ENCODE measurements at places on chromosomes 6 and 20.

DNA sequence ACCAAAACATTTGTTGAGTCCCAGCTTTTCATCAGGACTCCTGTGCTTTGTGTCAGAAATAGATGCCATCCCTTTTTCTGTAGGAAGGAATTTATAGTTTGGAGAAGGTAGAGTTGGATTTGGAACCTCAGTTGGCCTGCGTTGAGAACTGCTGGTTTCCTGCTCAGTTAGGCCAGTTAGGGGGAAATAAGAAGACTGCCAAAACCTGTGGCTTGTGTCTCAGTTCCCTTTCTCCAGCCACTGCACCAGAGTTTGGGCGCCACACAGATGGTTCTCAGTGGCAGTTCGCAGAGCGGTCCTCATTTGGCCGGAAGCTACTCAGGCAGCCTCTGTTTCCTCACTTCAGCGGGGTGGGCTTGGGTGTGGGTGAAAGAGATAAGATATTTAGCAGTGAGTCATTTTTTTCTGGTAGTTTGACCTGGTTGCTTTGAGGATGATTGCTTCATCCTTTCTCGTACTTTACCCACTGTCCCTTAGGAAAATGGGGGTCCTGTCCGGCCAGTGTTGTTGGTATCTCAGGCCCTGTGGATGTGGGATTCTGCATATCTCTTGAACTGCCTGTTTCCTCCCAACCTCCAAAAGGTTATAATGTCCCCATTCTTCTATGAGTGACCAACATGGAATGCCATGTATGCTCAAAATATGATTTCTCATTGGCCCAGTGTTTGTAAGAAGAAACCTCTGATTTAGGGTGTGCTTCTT lies 53.7 kb downstream of the JARID2 start:
- peak; percentile 29 for DNase-seq

DNA sequence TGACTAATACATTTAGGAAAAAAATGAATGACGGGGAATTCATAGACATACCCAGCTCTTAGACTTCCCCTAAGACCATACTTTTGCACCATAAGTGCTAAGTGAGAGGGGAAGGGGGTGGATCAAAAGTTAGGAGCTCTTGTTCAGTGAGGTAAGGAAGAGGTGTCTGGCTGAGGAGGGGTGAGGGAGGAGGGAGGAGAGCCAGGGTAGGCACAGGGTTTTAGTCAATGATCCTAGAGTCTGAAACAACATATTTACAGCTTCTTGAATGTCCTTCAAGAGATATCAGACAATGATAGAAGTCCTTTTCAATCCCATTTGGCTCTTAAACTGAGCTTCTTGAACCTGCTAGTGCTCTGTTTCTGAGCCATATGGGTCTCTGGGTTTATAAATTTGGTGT lies 135.4 kb downstream of the FNDC1 start:
- no peak for DNase-seq

DNA sequence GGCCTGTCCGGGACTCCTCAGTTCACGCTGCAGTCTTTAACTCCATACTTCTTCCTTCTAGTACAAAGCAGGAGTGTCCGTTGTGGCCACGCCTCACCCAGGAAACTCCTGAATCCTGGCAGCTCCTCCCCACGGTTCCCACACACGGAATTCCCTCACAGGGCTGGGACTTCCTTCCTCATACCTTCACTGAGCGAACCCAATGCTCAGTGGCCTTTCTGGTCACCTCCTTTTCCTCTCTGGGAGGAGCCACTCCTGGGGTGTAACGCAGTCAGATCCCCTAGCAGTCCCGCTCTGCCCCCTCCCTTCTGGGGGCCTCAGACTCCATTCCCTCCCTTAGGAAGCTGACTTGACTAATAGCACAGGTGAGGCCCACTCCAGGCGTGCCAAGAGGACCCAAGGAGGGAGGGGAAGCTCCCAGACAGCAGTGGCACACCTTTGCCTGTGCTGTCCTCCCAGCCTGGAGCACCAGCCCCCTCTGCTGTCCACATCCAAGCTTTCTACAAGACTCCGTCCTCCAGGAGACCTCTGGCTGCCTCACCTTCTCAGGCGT lies at the start of gene SLC52A3:
Gene SLC52A3, minus strand, starts transcription at position 75 of the 553 bp plus-strand sequence. CDS start 2,726 bp downstream, outside the sequence.
- DNase-seq = no peak

DNA sequence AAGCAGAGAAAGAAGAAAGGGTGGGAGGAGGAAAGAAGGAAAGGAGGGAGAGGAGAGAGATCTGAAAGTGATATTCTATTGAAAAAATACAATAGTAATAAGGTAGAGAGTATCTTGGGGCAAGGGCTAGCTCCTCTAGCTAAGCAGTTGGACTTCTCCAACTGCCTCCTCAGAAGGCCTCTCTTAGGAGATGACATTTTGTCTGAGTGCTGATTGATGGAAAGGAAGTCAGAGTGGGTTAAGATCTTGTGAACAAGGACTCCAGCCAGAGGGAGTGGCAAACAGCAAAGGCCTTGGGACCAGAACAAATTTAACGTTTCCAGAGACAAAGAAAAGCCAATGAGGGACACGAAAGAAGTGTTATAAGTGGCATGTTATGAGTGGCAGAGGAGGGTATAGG lies 111.8 kb upstream of the TNFAIP3 start:
- no peak for DNase-seq

- no peak for DNase-seq
Measured at GRCh38 chr20:58993332-58994248, 12.5 kb downstream of the NELFCD start.

DNA sequence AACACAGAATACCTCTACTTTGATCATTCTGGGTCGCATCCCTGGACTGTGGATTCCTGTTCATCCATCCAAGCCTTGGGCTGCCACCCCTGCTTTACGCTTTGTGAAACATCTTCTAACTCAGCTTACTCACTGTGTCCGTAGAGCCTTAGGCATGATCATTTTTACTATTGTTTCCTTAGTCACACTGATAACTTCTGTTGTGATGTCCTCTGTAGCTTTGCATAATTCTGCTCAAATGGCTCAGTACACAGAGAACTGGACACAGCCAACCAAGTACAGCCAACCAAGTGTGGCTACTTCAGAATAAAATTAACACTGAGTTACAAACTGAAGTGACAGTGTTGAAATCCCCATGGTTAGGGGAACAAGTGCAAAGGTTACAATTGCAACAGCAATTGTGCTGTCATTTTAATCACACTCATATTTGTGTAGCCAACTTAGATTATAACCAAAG lies 8.6 kb upstream of the FKBP1A start:
- no peak for DNase-seq

- no peak for DNase-seq
Measured at GRCh38 chr6:65182681-65183080, 524.3 kb downstream of the EYS start.

DNA sequence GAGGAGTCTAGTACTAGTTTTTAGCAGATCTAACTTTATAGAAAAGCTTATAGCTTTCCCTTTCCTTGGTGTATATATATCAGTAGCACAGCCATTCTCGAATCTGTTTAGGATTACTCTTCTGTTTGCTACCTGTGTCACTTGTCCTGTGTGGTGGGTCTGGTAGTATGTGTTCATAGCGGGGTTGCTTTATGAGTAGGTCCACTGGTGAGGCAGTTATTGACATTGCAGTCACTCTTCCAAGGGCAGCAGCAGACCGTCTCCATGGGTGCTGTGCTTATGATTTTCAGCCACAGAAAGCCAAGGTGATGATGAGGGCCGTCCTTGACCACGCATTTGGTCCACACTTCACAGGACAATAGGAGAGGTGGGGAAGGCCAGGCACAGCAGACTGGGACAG lies 171.5 kb downstream of the CDKAL1 start:
- DNase-seq = no peak

DNA sequence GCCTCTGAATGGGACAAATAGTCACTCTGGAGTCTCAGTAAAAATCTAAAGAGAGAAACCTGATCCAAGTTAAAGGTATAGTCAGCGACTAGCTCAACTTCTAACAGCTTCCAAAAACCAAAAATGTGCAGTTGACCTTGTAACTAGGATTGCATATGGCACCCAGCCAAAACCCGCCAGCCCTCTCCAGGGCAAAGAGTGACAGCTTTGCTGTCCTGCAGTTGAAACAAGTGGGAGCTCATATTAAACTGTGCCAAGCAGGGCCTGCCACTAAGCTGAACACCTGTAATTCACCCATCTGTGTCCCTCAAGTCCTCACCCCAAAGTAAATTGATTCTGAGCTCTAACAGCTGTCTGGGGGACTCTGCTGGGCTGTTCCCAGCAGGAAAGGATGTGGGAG lies 695.3 kb downstream of the MAFB start:
- no peak for DNase-seq

DNA sequence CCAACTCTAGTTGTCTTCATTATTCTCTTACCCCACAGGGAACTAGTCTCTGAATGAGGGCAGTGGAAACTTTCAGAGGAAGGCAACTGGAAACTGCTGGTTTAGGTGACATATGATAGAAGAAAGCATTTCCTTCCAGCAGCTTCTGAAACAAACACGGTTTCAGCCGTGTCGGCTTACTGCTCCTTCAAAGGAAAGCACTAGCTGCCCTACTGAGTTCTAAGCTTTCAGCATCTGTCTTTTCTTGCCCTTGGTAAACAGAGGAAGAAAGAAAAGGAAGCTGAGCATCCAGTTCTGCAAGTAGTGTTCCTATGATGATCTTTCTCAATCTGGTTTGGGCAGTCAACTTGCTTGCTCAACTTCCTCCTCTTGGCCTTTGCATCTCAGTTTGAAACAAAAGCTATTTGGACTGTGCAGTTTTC lies 117.5 kb upstream of the CEP85L start:
- DNase-seq = no peak

DNA sequence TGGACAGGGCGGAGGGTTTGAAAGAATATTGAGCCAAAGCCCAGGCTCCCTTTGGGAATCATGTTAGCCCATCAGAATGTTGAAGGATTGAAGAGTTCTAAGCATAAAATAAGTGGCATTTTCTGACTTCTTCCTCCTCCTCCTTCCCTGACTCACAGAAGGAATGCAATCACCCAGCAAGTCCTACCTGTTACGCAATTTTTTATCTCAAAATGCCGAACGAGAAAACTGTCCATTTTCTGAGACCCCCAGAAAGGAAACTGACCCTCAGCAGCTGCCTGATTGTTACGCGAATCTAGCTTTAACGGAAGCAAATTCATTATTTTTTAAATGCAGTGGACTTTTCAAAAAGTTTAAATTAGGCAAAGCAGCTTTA lies 4.7 kb upstream of the DNAJC5 start:
- no peak for DNase-seq

DNA sequence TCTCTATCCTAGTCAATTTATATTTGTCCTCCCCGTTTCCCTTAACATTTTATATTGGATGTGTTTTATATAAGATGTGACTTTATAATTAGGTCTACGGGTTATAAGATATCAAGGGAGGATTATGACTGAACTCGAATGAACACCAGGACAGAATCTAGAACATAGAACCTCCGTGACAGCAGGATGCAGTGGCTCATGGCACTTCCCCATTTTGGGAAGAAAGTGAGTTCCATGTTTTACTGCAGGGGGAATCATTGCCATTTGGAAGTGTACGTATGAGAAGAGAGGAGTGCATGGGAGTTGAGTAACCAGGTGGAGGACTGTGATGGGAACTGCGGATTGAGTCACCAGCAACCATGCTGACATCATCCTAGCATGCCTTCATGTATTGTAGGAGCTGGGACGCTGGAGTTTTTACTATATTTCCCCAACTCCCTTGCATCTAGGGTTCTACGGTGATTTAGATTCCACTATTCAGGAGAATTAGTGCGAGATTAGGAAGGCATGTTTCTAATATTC lies 56.1 kb upstream of the FOXC1 start:
- no peak for DNase-seq

DNA sequence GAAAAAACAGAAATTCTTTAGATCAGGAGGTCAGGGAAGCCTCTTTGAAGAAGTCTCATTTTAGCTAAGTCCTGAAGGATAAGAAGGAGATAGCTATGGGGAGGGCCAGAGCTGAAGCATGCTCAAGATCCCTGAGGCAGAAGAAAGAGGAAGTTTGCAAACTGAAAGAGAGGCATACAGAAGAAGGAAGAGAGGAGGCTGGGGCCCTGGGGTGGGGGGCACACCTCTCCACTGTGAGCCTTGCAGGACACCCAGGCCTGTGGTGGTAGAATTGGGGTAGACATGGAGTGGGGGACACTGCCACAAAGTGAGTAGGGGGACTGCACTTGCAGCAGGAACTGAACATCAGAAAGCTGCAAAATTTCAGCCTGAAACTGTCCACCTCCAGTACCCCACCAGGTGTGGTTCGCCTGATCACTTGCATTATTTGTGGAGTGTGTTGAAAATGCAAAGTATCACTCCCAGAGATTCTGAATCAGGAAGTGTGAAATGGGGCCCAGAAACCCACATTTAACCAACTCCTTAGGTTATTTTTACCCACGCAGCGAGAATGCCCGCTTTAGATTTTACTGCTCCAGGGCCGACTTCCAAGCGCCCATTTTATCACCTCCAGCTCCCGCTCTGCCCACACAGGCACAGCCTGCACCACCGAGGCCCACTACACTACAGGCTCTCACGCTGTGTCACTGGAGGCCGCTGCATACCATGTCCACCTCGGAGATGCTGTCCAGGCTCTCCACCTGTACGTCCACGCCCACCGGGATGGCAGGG lies 44.0 kb downstream of the GABRR2 start:
- no peak for DNase-seq

GRCh38 chr6:44258325-44258863 lies 1.1 kb upstream of the SLC35B2 start:
- DNase-seq = no peak

- no peak for DNase-seq
Measured at GRCh38 chr20:22703843-22704242, 119.5 kb upstream of the FOXA2 start.

DNA sequence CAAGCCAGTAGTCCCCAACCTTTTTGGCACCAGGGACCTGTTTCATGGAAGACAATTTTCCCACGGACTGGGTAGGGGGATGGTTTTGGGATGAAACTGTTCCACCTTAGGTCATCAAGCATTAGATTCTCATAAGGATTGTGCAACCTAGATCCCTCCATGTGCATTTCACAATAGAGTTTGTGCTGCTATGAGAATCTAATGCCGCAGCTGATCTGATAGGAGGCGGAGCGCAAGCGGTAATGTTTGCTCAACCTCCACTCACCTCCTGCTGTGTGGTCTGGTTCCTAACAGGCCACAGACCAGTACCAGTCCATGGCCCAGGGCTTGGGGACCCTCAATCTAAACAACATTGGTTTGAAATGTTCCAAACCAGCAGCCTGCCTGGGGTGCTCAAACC lies 137.0 kb upstream of the STXBP5 start:
- DNase-seq = no peak

DNA sequence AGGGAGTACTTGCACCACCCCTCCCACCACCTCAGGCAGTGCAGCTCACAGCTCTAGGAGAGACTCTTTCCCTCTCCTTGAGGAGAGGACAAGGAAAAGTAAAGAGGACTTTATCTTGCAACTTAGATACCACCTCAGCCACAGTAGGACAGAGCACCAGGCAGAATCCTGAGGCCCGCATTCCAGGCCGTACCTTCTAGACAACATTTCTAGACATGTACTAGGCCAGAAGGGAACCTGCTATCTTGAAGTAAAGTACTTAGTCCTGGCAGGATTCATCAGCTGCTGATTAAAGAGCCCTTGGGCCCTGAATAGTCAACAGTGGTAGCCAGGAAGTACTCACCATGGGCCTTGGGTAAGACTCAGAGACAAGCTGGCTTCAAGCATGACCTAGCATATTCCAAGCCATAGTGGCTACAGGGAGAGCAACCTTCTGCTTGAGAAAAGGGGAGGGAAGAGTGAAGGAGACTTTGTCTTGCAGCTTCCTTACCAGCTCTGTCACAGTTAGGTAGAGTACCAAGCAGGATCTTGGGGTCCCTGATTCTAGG lies 384.4 kb upstream of the RNF217 start:
- no peak for DNase-seq
